Fibroblast of skin of abdomen (primary cell): ENCODE measurements at places on chromosomes 1 and 21.

DNA sequence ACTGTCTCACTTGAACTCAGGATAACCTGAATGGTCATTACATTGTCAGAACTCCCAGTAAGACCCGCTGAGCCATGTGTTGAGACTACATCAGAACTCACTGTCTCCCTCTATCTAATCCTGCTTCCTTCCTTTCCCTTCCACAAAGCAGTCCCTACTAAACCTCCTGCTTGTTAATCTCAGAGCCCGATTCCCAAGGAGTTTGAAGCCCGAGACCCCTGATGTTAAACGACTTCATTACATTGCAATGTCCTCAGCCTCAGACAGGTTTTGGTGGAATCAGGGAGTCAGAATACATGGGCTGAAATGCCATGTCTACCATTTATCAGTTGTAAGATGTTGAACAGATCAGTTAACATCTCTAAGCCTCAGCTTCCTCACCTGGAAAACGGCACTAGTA is 682.4 kb downstream of the ADGRL2 start:
- no peak for DNase-seq

- no peak for DNase-seq
Measured at GRCh38 chr1:17579951-17580939, 40.7 kb downstream of the ARHGEF10L start.

- peak; percentile 75 for DNase-seq
Measured at GRCh38 chr1:209387969-209388329, 195.6 kb upstream of the CAMK1G start.

DNA sequence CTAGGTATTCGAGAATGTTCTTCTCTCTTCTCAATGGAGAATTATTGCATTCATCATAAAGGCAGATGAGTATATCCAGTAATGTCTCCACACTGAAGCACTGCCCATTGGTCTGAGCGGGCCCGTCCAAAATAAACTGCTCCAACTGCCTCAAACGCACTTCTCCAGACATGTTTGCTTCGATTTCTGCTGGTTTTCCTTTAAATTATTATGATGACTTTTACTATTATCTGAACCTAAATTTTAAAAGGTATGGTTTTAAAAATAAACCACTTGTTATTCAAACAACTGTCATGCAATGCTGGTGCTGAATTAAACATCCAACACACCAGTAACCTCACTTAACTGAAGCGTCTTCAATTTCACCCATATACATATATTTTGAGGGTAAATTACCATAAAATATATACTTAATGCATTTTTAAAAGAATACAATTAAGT is 1.3 kb downstream of the CDC42BPA start:
- no peak for DNase-seq

DNA sequence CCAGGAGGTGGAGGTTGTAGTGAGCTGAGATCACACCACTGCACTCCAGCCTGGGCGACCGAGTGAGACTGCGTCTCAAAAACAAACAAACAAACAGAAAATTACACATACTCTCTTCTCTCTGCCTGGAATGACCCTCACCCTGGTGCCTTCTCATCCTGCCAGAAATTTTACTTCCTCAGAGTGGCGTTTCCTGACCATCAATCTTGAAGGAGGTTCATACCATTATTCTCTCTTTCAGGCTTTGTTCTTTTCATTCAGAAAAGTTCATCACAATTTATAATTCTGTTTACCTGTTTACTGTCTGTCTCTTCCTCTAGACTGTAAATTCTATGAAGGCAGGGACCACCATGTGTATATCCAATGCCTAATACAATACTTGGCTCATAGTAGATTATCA is 79.3 kb downstream of the RPS6KA1 start:
- no peak for DNase-seq

DNA sequence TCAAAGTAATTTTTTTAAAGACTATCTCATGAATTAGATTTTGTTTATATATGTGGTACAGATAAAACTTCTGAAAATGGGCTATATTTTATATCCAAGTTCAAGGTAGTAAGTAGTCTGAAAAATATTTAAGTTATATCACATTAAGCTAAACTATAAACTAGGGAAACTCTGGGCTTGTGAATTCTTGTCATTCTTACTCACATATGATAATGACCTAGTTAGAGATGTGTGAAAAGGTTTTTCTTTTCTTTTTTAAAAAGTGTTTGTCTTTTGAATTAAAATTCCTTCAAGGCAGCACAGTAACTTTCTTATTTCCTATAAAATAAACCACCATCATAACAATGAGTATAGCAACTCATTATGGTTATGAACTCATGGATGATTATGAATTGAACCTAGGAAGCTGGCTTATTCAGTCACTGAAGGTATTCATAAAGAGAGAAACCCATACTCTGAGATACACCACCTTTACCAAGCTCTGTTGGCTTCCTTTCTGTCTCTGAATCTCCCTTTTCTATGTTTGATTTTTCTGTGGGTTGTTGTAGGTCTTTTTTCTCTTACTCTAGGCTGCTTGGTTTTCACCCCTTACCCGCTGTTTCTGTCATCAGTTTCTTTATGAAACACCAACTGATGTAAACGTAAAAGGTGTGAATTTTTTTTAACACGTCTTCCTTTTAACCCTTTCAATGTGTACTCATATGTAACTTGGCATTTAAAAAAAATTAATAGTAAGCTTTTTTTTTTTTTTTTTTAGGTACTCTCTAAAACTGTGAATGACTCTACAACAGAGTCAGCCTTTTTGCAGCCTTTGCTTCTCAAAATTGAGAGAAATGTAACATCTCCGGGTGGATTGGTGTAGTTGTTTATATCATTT is 25.2 kb downstream of the IL12RB2 start:
- no peak for DNase-seq

- no peak for DNase-seq
Measured at GRCh38 chr1:117600325-117600943, 5.4 kb upstream of the TENT5C start.

GRCh38 chr1:239997515-239998311 is 94.0 kb upstream of the FMN2 start:
- no peak for DNase-seq

DNA sequence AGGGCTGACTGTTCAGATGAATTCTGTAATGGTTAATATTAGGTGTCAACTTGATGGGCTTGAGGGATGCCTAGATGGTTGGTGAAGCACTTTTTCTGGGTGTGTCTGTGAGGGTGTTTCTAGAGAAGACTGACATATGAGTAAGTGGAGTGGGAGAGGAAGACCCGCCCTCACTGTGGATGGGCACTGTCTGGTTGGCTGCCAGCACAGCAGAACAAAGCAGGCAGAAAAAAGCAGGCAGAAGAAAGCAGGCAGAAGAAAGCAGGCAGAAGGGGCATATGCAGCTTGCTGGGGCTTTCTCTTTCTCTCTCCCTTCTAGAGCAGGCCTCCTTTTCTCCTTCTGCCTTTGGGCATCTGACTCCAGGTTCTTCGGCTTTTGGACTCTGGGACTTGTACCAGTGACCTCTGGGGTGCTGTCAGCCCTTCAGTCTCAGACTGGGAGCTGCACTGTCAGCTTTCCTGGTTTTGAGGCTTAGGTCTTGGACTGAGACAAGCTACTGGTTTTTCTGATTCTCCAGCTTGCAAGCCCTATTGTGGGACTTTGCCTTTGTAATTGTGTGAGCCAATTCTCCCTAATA is 42.9 kb upstream of the CD2 start:
- DNase-seq: no peak

GRCh38 chr21:45482899-45483821 is 59.1 kb downstream of the SLC19A1 start:
- no peak for DNase-seq

- peak; percentile 13 for DNase-seq
Measured at GRCh38 chr1:180135535-180135934, 19.1 kb upstream of the QSOX1 start.

DNA sequence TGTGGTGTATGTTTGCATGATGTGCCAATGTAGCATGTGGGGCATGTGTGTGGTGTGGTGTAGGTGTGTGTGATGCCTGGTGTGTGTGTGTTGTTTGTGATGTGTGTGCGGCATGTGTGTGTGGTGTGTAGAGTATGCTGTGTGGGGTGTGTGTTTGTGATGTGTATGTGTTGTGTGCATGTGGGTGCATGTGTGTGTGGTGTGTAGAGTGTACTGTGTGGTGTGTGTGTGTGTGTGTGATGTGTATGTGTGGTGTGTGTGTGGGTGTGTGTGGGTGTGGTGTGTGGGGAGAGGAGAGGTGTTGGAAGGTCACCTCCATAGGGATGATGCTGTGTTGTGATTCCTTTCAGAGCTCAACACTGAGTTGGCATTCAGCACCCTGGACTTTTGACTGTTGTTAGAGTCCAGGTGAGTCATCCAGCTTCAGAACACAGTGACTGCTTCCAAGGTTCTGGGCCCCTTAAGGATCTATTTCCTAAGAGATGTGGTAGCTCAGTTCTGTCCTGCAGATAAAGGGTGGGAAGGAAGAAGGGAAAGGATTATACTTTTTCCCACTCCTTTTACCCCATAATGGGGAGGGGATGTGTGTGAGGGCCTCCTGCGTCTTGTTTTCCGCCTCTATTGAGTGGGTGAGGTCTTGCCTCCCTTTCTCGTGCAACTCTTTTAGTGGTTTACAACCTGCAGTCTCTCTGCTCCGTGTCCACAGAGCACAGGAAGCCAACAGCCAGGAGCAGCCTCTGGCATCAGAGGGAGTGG is 47.6 kb downstream of the RHOU start:
- DNase-seq: peak; percentile 71

DNA sequence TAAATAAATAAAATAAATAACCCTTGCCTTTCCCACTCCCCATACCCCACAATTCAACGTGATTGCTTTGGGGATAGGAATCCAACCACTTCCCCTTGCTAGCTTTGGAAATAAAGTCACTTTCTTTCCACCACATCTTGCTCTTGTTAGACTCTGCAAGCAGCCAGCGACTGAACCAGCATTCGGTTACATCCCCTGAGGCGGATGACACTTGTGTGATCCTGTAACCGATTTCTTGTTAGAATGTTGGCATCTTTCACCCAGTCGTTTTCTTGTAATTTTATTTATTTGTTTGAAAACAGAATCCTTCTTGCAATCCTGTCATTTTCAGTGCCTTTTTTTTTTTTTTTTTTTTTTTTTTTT is 1.6 kb upstream of the IFNGR2 start:
- DNase-seq: no peak

GRCh38 chr1:89566761-89567174 is 42.1 kb downstream of the LRRC8B start:
- DNase-seq: no peak

- DNase-seq: no peak
Measured at GRCh38 chr21:23633447-23633940, 1973.8 kb downstream of the MRPL39 start.

- peak; percentile 77 for DNase-seq
Measured at GRCh38 chr1:201481761-201482493, 12.9 kb upstream of the PHLDA3 start.

GRCh38 chr1:94962409-94963265 is 35.7 kb upstream of the CNN3 start:
- no peak for DNase-seq

DNA sequence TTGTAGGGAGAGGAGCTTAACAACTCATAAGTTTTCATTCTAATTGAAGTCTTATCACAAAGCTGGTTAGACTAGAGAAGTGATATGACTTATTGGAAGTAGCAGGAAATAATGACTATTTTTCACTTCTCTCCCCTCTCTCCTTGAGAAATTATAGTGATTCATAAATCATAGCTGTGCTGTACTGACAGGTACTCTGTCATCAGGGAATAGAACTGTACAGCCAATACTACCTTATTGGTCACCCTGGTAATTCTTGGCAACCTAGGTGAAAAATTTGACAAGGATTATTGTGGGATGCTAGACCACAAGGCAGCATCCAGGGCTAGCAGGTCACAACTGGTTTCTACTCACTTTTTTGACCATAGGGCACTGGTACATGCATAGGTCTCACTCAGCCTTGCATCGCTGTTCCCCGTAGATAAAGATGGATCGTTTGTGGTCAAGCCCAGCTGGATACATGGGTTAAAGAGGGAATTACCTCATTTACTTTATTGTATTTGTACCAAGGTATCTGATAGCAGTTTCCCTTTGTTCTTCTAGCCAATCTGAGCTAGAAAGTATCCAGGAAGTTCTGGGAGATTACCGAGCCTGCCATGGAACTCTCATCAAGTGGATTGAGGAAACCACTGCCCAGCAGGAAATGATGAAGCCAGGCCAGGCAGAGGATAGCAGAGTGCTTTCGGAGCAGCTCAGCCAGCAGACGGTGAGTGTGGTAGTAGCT is 113.6 kb downstream of the MACF1 start:
- no peak for DNase-seq

DNA sequence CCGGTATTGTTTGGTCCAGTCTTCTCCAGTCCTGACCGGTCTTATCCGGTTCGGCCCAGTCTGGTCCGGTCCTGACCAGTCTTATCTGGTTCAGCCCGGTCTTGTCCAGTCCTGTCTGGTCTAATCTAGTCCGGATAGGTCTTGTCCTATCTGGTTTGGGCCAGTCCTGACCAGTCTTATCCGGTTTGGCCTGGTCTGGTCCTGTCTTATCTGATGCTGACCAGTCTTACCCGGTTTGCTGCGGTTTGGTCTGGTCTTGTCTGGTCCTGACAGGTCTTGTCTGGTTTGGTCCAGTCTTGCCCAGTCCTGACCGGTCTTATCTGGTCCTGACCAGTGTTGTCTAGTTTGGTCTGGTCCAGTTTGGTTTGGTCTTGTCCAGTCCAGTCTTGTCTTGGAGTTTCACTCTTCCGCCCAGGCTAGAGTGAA is 30.1 kb downstream of the DHX9 start:
- no peak for DNase-seq

DNA sequence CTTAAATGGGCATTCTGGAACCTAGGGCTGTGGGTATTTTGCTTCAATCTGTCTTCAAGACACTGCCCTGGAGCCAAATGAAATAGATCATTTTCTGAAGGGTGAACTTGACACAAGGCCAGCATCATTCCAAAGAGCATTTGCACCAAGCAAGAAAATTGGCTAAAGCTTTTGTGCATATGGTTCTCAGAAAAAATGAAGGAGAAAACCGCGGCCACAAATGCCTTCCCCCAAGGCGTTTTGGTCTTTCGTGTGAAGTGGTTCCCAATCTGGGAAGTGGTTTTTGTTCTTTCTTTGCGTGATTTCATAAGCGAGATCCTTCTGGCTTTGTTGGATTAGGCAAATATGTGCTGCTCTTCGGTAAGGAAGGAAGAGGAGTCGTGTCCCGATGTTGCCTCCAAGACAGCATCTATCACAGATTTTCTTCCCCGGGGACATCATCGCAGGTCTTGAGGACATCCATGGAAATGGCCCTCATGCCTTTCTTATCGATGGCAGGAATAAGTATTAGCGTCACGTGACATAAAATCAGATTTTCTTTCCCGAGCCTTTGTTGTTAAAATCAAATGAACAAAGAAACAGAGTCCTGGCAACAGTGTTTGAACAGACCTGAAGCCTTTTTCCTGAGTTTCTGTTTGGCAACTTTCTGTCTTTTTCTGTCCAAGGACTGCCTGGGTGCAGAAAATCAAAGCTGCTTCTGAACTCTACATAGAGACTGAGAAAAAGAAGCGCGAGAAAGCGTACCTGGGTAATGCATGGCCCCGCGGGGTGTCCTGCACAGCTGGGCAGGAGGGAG is 31.0 kb downstream of the ATP5PO start:
- peak; percentile 91 for DNase-seq

- peak; percentile 45 for DNase-seq
Measured at GRCh38 chr1:202571719-202572339, 138.4 kb downstream of the SYT2 start.

DNA sequence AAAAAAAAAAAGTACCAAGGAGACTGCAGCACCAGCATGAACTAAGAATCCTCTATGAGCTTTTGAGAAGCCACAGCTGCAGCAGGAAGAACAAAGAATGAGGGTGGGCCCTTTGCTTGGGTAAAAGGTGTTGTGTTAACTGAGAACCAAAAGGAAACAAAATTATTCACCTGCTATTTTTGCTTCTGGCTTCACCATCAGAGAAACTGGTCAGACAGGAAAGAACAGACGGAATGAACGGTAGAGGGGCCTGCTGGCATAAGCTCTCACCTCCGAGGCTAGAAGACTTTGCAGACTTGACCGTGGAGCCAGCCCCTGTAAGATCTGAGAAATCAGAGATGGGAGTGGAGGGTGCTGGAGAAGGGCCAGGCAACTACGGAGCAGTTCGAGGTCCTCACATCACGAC is 27.6 kb downstream of the IL10RB start:
- no peak for DNase-seq
